ENCODE measurements at places on chromosomes 7 and 10. TPM values are rescaled to one million over a fixed set of nuclear protein-coding genes. Genes with fewer than 3 reads are reported as not detected.

DNA sequence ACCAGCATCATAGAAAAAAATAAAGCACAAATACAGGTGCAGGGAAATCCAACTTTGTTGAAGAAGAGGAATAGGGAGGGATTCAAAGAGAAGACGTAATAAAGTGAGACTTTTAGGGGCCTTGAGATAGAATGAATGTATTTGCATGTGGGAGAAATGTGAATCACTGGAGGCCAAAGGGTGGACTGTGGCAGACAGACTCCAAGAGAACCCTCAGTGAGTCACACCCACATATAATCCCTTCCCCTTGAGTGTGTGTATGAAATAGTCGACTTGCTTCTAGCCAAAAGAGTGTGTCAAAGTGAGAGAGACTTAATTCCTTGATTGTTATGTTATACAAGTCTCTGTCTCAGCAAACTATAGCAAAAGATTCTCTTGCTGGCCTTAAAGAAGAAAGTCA, 101.3 kb upstream of the GHITM start:
- no peak for DNase-seq

DNA sequence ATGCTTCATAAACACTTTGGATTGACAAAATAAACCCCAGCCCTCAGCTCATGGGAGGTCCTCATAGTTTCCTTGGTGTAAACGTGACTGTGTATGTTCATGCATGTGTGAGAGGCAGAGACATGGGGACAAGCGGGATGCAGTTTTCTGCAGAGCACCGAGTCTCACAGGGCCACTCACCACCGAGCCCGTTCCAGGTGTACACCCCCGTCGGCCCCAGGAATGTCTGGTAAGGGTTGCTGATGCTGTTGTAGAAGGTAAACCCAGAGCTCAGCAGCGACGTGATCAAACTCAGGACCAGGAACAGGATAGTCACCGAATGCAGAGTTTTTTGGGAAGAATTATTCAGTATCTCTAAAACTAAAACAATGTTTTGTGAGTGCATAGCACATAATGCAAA, 9.2 kb downstream of the CLRN3 start:
- no peak for DNase-seq

- no peak for DNase-seq
Measured at GRCh38 chr7:26334166-26334859, 42.7 kb downstream of the SNX10 start.

DNA sequence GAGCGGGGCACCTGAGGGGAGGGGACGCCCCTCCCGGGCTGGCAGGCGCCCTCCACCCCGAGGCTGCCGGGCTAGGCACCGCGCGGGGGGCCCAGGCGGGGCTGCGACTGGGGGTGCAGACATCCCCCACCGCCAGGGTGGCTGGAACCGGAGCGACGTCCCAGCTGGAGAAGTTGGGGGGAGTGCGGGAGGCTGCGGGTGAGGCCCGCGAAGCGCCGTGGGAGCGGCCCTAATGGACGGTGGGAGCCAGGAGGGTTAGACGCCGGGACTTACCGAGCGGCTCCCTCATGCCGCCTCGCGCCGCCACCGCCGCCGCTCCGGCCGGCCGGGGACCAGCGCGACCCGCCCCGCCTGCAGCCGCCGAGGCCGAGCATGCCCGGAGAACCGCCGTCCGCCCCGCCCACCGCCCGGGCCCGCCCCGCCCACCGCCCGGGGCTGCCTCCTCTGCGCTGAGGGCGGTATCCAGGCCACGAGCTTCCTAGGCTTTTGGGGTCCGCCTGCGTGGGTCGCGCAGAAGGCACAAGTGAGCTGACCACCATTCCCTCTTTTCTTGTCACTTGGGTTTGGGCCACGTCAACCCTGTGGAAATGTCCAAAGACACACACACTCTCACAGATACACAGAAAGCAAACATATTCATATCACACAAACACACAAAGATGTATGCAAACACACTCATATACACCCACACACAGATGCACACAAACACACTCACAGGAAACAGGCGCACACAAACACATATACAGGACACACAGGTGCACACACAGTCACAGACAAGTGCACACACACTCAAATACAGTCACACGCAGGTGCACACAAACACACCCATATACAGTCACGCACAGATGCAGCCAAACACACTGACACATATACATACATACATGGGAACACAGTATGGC, at the start of gene JCAD:
TSS of gene JCAD (minus strand) at position 378 of the 899 bp plus-strand sequence. CDS start 11,774 bp downstream, outside the sequence.
- DNase-seq: no peak

DNA sequence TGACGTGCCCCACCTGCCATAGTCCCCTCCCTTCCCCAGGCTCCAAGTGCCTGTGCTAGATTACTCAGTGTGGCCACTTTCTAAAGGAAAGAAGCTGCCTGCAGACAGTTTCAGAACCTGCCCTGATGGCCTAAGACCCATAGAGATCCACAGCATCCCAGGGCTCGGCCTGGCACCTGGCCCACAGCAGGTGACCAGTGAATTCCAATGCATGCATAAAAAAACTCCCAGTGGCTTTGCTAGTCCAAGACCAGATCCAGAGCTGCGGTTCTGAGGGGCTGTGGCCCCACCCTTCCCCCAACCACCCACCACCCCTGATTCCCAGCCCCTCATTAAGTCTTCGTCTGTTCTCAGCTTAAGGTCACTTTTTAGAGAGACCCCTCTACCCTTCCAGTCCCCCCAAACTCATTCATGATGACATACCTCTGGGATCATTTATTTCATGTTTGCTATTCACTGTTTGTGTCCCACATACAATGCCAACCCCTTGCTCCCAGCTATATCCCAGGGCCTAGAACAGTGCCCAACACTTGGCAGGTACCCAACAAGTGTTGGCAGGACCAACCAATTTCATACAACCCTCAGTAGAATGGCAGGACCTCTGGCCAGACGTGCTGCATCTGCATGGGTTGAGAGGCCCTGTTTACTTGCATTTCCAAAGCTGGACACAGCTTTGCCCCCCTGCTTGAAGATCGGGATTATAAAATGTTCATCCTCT, 118.1 kb downstream of the RGS10 start:
- DNase-seq: no peak

DNA sequence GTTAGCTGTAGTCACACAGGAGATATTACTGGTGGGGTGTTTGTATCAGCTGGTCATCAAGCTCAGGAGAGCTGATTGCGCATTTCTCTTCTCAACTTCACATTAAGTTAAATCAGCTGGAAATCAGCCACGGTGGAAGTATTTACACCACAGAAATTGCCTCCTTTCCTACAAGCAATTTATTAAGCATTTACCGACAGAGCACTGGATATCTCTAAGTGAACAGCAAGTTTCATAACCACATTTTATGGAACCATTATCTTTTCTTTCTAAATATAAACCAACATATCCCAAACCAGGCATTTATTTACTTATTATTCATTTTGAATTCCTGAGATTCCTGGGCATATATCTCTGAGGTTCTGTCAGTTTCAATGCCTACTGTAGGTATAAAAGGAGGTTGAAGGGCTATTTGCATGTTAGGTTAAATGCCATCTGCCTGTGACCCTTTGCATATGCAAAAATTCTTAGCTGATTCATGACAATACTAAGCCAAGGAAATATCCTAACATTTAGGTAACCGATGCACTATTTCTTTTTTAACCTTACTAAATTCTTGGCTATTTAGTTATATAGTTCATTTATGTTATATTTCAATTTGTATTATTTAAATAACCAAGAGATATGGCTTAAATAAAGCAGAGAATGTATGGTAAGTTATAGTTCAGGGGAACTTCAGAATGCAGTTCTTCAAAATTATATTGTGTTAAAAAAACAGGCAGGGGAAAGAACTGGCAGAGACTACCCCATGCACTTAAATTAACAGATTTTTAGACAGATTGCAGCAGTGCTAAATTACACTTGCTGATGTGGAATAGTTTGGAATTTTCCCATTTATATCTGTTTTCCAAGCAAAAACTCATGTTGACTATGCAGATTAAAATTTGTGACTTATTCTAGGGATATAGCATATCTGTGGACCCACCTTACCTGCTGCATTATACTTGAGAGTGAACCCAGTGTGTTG, 56.8 kb downstream of the DYNC1I1 start:
- DNase-seq: no peak

- DNase-seq: no peak
Measured at GRCh38 chr7:43522406-43523156, 60.3 kb upstream of the STK17A start.

DNA sequence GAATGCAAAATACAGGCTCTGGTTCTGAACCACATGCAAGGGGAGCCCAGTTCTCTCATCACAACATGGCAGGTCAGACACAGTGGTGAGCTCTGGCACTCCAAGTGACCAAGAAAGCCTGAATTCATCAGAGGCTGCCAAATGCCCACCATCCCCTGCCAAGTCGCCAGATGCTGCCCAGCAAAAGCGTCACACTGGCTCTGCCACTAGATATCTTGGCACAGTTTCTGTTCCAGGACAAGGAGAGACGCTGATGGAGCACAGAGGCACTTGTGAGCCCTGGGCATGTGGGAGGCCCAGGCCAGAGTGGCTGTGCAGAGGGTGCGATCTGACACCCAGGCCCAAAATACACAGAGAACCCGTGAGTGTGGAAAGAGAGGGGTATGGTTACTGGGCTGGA, 57.8 kb downstream of the GAD2 start:
- no peak for DNase-seq

DNA sequence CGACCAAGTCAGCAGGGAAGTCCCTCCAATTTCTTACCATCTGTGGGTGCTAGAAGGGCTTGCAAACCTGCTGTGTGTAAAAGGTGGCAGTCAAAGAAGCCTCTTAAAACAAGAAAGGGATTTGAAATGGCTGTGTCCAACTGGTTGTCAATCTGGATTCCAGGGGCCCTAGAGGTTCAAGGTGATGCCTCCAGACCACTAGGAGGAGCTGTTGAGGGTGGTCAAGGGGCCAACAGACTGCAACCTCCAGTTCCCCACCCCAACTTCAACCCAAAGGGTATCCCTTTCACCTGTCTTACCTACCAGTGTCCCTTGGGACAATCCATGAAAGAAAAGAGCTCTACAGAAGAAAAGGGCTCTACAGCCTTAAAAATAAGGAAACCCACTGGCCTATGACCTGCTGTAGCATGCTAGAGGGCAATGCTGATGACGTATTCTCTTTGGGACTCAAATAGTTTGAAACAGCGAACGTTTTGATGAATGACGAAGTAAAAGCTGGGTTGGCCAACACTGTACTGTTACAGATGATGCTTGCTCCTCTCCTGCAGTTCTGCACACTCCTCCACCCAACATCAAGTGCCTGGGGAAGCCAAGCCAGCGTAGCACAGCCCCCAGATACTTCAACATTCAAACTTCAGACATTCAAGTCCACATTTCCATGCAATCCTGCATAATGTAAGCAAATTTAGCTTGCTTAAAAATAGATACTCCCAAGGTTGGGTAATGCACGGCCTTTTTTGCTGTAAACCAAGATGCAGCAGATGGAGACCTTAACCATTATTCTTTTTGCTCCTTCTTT, 45.9 kb upstream of the WDR11 start:
- DNase-seq: no peak

DNA sequence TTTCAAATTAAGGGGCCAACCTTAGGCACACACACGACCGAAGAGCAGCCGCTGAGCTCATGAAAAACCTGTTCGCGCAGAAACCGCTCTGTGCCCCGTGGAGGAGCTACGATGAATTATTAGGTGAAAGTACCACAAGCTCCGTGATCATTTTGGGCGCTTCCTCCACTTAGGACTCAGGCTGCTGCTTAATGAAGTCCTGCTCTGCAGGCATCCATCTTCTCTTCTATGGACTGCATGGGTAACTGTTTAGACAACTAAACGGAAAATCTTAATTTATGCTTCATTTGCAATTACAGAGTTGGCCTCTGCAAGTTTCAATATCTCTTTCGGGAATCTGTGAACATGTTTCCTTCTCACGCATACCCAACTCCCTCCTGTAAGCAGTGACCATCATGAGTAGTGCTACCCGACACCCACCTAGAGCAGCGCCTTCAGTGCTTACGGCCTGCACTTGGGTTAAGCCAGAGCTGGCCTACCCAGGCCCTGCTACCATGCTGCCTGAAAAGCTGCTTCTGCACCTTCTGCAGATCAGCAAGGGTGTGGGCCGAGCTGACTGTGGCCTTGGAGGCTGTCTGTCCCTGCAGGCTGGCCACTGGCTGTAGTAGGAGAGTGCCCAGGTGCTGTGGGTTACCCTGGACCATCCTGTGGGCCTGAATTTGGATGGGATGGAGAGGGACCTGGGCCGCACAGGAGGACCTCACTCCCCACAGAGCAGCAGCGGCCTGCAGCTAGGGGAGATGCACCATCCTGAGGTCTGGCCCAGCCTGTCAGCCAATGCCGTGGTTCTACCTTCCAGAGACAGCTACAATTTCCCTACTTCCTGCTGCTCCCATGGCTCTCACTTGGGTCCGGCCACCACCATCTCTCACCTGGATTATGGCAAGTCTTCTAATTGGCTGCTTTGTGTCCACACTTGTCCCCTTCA, 36.0 kb downstream of the GNA12 start:
- no peak for DNase-seq

DNA sequence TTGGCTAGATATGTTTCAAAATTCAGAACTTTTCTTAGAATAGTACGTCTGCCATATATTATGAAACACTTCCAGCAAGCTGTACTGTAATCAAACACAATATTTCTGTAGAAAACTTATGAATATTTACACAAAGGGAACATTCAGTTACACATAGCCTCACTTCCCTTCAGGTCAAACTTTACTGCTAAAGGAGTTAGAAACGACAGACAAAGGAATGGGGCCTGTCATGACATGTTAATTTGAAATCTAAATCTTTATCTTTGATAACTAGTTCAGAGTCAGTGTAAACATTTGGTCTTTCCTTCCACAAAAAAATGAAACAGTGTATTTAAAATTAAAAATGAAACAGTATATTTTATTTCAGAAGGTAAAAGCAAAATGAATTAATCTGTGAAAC, 1.0 kb upstream of the CROT start:
- no peak for DNase-seq

DNA sequence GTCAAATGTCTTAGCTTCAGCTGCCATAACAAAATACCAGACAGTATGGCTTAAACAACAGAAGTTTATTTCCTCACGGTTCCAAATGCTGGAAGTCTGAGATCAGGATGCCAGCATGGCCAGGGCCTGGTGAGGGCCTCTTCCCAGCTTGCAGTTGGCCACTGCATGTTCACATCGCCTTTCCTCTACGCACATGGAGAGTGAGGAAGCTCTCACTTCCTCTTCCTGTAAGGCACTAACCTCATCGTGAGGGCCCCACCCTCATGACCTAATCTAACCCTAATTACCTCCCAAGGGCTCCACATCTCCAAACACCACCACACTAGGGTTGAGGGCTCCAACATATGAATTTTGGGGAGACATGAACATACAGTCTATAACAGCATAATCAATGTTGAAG, 14.4 kb downstream of the ZNF33B start:
- DNase-seq: no peak

The FBXL15 gene
- 10.6 TPM for polyA plus RNA-seq

The GDF2 gene
- polyA plus RNA-seq: not detected

The KIF11 gene
- 27.9 TPM for polyA plus RNA-seq

The AHR gene
- 55.8 TPM for polyA plus RNA-seq
